ENCODE measurements at places on chromosomes 12 and 14. TPM values are rescaled to one million over a fixed set of nuclear protein-coding genes. Genes with fewer than 3 reads are reported as not detected.

GRCh38 chr14:71242237-71242748 is 335.0 kb downstream of the PCNX1 start:
- peak; percentile 54 for DNase-seq

GRCh38 chr12:30926243-30927221 is at the start of gene TSPAN11:
Gene TSPAN11 (plus strand): TSS chr12:30926748. CDS start chr12:30953992, 27,244 bp downstream.
- DNase-seq = peak; percentile 45

DNA sequence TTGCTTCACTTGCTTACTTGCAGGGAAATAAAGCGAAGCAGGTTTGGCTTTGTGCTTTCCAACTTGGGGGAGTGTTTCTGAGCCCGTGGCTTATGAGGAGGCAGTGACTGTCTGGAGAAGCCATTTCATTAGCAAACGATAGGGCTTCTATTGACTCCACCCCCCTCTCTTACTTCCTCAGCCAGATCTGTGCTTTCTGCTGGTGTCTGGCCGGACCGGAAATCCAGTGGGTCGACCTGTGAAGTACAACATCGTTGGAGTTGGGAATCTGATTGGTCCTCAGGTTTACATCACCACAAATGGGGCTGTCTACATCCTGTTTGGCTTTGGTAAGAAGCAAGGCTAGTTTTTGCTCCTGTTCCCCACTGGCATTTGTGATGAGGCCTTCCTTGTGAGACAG is 22.3 kb downstream of the FAM234B start:
- DNase-seq = no peak

- DNase-seq = peak; percentile 60
These were observed 1.6 kb upstream of the C12orf71 start for GRCh38 chr12:27083861-27084394.

ADCY4 gene
- total RNA-seq = 8.8 TPM

DNA sequence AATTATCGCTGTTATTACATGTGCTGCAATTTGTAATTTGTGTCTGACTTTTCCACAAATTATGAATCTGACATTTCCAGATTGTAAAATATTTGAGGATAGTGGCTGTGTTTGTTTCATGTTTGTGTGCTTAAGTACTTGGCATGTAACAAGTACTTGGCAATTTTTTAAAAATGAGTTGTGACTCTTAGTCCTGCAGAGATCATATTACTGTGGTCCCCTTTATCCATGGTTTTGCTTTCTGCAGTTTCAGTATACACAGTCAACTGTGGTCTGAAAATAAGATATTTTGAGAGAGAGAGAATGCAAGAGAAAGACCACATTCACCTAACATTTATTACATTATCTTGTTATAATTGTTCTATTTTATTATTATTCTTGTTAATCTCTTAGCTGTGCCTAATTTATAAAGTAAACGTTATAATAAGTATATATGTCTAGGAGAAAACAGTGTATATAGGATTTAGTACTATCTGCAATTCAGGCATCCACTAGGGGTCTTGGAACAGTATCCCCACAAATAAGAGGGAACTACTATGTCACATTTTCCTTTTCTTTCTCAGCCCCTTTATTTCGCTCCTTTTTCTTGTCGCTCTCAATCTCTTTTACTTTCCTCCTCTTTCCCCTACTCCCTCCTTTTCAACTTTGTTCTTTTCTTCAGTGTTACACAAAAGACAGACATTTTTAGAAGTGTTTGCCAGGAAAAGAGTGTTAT is 176.1 kb downstream of the FUT8 start:
- no peak for DNase-seq

DNA sequence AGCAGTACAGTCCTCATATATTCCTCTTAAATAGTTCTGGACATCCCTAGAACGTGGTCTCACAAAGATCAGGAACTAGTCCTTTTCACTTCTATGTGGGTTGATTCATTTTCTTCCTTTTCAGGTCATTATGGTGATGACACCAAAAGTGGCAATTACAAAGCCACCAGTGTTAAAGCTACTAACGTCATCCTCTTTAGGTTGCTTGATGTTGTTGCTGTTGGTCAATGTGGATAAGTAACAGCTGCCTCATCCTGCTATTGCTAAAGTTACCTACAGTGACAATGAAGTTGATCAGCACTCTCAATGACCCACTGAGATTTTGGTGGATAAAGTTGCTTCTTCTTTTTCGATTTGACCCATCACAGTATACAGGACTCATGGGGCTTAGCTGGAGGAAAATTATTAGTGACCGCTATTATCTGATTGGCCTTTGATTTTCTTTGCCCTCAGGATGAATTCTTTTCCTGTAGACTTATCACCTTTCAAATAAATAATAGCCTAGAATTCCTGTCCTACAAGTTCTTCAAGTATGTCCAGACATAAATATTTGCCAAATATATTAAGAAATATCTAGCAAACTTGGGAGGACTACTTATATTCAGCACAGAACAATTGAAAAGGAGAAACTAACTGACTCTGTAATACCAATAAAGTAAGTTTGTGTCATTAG is 54.0 kb upstream of the ATP2B1 start:
- DNase-seq = no peak

DNA sequence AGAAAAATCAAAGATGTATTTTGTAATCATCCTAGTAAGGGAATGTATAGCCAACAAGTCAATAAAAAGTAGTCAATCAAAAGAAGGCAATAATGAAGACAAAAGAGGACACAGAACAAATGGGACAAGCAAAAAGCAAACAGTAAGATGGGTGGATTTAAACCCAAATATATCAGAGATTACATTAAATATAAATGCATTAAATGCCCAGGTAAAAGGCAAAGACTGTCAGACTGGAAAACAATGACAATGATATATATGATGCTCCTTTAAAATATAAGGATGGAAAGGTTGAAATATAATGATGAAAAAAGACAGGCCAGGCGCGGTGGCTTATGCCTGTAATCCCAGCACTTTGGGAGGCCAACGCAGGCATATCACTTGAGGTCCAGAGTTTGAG is 35.7 kb downstream of the NEMF start:
- no peak for DNase-seq

GRIN2B gene
- total RNA-seq = 134 TPM

B3GNT4 gene
- total RNA-seq = 13.1 TPM

- no peak for DNase-seq
These were observed 102.5 kb upstream of the RTL1 start for GRCh38 chr14:101006008-101006407.

Data from dorsolateral prefrontal cortex (tissue), 122 donors.